ENCODE measurements at places on chromosomes 4 and X.

GRCh38 chrX:17559728-17560379, 177.4 kb upstream of the SCML1 start:
- no peak for DNase-seq

DNA sequence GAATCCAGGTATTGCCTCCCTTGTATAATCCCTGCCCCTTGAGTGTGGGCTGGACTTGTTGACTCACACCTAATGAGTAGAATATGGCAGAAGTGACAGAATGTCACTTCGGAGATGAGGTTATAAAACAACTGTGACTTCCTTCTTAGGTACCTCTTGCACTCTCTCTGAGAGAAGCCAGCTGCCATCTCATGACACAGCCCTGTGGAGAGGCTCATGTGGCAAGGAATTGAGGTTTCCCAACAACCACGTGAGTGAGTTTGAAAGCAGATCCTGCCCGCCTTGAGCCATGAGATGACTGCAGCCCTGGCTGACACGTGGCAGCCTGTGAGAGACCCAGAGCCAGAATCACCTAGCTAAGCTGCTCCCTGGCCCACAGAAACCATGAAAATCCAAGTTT, 13.5 kb downstream of the ASB11 start:
- no peak for DNase-seq

GRCh38 chrX:118182681-118183080, 66.1 kb upstream of the KLHL13 start:
- DNase-seq = no peak

DNA sequence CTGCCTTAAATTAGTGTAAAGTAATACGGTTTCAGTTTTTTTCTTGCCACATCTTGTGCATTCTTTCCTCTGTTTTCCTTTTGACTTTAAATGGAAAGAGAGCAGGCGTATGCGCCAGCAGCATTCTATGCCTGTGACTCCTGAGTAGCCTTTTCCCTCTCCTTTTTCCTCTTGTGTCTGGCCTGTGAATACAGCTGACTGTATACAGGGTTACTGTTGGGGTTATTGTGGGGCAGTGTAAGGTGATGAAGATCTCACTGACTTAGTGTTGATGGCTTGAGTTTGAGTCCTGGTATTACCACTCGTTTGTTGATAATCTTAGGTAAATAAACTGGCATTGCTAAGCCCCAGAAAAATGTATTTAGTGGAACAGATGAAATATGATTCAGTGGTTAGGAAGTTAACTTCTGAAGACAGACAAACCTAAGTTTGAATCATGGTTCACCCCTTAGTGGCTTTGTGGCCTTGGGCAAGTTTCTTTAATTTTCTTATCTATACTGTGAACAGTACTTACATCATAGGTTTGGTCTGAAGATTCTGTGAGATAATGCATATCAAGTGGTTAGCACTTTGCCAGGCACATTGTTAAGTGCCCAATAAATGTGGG, 105.1 kb downstream of the FNIP2 start:
- DNase-seq = no peak

GRCh38 chr4:139866276-139866962, 200.8 kb downstream of the MGST2 start:
- no peak for DNase-seq

- DNase-seq = no peak
Observed at GRCh38 chrX:95903490-95903889, 781.2 kb upstream of the DIAPH2 start.

GRCh38 chr4:8917321-8917811, 45.7 kb upstream of the HMX1 start:
- no peak for DNase-seq

DNA sequence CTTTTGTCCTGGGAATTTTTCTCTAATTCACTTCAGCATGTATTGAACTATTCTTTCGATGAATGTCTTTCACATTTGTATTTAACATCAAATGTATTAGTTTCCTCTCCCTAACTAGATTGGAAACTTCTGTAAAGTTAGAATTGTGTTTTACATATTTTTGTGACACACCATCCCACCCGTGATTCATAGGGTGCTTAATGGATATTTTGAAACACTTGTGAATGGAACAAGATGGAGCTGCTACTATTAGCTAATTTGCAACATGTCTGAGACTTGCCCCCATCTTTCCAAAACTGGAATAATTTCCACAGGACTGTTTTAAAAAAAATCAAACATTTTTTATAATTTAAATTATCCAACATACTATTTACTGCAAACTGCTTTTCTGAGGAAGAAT, 30.2 kb upstream of the GNPDA2 start:
- no peak for DNase-seq

Measured in activated CD8-positive, alpha-beta memory T cell treated with anti-CD3 and anti-CD28 coated beads for 1 hour (primary cell).